COLO829 (cell line): ENCODE measurements at places on chromosomes 12 and 14.

DNA sequence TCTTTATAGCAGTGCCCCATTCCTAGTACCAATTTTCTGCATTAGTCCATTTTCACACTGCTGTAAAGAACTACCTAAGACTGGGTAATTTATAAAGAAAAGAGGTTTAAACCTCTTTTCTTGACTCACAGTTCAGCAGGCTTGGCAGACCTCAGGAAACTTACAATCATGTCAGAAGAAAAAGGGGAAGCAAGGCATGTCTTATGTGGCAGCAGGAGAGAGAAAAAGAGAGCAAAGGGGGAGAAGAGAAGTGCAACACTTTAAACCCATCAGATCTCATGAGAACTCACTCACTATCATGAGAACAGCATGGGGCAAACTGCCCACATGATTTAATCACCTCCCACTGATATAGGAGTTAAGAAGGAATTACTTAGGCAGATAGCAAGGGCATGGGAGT lies 101.6 kb upstream of the PLEKHG7 start:
- DNase-seq, result no peak

- DNase-seq, result no peak
These were observed 620 bp downstream of the TMTC1 start for GRCh38 chr12:29782871-29783772.

- no peak for DNase-seq
These were observed 6.0 kb downstream of the CKB start for GRCh38 chr14:103516426-103517173.

DNA sequence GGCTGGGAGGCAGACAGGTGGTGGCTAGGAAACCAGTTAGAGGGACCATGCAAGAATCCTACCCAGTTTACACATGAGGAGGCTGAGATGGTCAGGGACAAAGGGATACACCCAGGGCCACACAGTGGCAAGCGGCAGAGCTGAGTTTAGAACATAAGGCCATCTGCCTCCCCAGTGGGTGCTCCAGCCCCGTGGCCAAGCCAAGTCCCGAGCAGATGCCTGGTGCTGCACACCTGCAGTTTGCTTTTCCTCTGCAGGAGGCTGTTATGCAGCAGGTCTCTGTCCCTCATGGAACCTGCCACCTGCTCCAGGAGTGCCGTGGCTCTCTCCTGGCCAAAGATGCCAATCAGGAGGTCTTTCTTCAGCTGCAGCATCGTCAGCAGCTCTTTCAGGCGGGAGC lies 70.8 kb downstream of the SYNE3 start:
- DNase-seq, result no peak

DNA sequence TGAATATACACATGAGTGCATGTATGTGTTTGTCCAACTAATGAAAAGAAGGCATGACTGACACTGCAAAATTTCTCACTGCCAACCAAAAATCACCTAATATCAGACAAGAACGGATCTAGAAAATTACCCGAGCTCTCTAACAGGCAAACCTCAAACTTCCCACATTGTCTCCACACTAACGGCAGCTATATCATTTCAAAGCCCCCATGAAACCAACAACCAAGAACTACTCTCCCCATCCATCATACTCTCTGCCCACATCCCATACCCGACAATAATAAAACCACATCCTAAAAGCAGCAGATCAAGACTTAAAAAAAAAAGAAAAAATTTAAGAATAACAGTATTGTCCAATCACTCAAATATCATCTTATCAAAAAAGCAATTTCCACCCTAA lies 227.1 kb downstream of the CEP128 start:
- DNase-seq, result no peak

- DNase-seq, result no peak
These were observed 48.6 kb upstream of the BCAT1 start for GRCh38 chr12:24997496-24997895.

GRCh38 chr14:89418452-89418851 lies 1.4 kb upstream of the FOXN3 start:
- no peak for DNase-seq

DNA sequence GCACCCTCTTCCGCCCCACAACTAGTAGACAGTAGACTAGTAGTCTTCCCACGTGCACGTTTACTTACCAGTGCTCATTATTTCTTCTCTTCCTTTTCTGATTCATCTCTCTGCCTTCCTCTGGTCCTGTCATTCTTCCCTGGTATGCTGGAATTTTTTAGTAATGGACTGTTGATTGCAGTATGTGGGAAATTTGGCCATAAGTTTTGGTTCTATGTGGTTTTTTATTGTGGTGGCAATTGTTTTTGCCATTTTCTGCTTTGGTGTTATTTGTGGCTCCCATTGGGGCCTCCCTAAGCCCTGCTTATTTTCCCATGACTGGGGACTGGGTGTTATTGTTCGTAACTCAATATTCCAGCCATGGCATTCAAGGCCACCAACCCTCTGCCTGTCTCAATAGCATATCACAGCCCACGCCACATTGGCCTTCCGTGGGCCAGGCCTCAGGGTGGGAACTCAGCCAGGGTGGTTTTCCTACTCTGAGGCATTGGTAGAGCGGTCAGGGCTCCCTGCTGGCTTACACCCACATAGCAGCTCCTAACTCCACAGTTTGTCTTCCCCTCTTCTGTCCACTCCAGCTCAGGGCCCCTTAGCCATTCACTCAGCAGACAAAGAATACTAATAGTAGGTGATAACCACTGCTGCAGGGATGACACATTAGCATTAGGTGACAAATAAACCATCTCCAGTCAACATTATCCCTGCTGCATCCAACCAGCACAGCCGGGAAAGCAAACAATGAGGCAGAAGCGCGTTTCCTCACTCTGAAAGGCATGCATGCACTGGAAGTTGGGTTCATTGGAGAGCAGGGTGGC lies 321.5 kb downstream of the CACNA1C start:
- no peak for DNase-seq

GRCh38 chr14:36748610-36749213 lies 87.1 kb downstream of the PAX9 start:
- no peak for DNase-seq

DNA sequence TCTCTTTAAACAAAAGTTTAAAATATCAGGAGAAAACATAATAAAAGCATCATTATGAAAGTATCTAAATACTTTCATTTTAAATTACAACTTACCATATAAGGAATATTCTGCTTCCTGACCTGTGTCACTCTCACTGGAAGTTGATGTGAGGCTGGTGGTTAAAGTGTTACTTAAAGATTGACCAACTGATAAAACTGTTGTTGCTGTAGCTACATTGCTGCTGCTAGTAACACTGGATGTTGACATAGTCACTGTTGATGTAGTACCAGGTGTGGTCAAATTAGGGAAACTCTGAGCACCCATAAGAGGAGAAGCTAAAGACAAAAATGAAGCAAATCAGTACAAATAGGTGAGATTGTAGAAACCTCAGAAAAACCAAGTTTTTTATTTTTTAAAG lies 79.9 kb downstream of the HECTD1 start:
- no peak for DNase-seq

DNA sequence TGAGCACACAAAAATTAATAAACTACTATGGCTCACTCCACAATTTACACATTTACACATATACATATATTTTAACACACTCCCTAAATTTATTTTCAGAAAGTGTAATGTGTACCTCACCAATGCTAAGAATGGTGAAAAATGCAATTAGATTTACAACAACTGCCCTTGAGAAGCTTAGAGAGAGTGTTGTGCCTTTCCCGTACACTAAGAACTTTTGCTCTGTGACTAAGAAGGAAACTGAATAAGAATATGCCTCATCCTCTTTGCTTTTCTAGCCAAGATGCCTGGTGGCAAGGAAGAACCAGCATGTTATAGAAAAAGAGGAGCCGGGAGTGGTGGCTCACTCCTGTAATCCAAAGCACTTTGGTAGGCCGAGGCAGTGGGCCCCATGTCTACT lies 62.3 kb downstream of the SINHCAF start:
- DNase-seq, result no peak

- no peak for DNase-seq
These were observed 5.4 kb downstream of the EGLN3 start for GRCh38 chr14:33945210-33946088.

DNA sequence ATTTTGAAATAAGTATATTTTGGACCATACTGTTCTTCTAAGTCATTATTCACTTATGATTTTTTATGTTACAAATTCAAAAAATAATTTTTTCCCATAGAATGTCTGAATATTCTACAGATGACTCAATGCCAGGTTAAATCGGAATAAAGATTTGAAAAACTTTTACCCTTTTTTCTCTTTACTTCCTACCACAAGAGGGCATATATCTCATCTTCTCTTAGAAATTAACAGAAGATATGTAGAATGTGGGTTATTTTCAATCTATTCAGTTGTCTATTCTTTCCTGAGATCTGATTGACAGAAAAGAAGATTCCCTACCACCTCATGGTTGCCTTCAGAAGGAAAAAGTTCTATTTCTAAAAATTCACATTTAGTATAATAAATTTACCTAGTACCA lies 53.0 kb upstream of the KITLG start:
- peak; percentile 19 for DNase-seq

DNA sequence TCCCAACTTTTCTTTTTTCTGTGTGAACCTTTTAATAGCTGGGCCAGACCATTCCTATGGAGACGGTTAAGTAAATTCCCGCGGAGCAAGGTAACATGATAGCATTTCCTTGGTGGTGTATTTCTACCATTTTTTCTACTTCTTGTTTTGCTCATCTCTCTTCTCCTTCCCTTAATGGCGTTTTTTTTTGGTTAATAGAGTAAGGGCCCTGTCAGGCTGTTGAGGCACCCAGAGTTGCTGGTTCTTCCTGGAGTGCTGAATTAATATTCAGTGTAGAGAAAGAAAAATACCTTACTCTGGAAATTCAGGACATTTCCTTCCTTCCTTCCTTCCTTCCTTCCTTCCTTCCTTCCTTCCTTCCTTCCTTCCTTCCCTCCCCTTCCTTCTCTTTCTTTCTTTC lies 137.6 kb downstream of the KTN1 start:
- no peak for DNase-seq

DNA sequence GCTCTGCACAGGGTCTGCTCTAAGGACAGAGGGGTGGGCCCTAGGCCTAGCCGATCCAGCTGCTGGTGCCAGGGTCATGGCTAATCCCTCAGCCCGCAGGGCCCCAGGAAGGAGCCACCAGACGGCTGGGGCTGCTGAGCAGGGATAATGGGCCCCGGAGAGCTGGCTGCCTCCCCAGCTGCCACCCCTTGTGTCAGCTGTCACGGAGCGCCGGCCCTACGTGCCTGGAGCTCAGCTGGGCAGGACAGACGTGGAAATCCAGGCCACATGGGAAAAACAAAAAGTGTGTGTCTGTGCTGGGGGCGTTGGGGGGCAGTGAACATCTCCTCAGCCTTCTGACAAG lies 36.2 kb downstream of the CHGA start:
- no peak for DNase-seq

GRCh38 chr14:104882991-104883660 lies 18.1 kb downstream of the CEP170B start:
- DNase-seq, result no peak

DNA sequence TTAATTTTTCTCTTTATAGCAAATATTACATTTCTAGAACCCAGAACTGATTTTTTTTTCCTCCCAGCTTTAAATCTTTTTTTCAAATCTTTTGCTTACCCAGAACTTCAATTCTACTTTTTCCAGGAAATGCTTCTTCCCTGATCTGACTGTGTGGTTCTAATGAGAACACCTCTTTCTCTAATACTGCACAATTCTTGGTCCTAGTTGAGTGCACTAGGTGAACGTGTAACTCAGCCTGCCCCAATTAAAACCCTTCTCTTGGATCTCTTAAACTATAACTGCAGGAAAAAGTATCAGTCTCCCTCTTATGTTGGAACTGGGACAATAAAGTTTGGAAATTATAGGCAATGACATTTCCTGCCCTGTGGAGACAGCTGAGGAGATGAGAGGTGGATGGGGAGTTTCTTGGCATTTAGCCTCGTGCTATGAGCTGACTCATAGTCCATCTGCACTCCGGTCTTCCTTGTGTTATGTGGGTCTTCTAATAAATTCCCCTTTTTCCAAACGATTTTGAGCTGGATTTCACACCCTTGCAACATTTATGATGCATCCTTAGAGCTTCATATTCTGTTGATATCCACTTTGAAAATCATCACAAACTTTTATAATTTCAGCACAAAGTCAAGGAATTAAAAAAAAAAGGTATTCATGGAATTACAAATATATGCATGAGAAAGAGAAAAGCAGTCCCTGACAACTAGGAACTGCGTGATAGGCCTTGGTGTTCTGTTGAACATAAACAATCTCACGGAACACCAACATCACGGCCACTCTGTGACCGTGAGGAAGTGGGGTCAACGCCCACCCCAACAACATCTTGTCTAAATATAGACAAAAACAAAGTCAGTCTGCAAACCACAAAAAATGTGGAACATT lies 52.4 kb downstream of the BRMS1L start:
- DNase-seq, result peak; percentile 75

DNA sequence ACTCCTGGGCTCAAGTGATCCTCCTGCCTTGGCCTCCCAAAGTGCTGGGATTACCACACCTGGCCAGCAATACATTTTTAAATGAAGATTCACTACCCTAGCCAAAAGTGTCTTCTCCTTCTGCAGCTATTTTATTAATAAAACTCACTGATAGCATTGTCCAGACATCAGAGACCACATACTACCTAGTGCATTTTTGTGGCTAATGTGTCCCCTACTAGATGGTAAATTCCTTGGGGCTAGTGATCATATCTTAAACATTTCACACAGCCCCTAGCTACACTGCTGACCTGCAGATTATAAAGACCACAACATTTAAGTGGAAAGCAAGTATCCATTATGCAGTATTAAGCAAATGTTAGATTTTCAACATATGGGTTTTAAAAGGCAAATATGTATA lies 17.0 kb downstream of the DTD2 start:
- DNase-seq, result no peak

GRCh38 chr12:56122637-56123036 lies 4.6 kb downstream of the ZC3H10 start:
- no peak for DNase-seq
